ENCODE measurements at places on chromosomes 11 and 22.

DNA sequence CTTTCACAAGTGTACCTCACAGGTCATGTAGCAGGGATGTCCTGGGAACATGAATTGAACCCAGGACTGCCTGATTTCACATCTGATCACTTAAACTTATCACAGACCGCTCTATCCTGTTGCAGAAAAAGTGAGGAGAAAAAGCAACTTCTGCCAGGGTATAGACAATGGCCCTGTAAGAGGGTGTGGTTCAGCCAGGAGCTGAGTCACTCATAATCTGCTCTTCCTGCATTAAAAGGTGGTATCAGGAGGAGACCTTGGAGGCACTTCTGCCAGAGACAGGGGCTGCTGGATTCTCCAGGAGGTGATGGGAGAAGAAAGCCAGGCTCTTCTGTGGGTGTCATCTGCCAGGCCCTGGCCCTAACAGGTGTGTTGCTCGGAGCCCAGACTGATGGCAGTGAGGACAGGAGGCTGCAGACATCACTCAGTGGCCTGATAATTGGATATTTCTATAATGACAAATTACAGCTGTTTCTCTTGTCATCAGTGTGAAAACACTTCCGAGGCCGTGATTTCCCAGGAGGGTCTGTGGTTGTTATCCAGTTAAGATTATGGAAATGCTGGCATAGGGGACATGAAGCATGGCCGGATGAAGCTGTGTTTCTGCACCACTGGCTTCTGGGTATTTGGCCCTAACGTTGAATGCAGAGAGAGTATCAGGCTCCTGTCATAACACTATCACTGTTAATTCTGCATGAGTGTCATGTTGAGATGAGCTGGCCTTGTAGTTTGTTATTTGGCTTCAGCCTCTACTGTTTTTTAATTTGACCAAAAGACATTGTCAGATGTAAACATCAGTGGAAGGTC is 125.1 kb upstream of the ZBED5 start:
- no peak for DNase-seq

- no peak for DNase-seq
Measured at GRCh38 chr11:10892250-10892649, 34.4 kb upstream of the ZBED5 start.

DNA sequence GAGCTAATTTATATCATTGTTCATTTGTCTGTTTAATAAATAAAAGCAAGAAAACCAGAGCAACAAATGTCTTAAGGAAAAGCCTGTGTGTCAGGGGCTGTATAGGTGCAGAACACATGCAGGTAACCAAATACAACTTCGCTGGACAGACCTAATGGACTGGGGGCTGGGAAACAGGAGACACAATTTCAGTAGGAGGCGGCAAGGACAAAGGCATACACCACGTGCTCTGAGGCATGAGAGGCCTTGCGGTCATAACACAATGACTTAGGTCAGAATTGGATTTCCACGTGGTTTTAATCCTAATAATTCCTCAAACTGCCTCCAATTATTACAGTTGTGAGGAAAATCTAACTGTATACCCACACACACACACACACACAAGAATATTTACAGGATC is 8.7 kb upstream of the GLB1L3 start:
- no peak for DNase-seq

- no peak for DNase-seq
Measured at GRCh38 chr11:9528136-9528501, 45.4 kb upstream of the WEE1 start.

DNA sequence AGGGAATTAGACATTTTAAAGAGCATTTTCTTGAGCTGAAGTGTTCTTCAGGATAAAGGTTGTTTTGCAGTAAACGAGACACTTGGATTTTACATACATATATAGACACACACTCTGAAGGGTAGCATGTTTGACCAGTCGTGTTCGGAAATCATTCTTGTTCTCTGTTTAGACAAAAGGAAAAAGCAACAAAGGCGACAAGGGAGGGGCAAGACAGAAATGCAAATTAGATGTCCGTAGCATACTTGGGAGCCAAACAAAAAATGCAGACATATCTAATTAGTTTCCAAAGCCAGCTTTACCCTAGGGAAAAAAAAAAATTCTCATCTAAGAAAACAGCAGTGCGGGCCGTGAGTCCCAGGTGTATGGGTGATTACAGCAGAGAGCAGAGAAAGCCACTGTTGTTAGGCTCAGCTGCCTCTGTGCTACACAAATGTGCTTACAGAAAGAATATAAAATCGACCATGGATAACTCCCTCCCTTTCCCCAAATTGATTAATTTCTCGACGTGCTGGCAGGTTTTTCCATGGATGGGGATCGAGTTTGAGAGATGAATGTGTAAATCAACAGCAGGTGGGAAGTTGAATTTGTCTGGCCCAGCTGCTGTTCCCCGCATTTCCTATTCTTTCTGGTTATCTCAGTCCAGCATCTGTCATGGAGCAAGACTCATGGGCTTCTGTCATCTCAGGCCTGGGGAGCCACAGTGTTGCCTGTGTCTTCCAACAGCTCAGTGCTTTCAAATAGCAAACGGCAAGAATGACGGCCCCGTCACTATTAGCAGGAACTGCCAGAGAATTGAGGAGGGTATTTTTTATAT is 176.5 kb upstream of the TTC12 start:
- no peak for DNase-seq

GRCh38 chr11:5689551-5689983 is at the start of gene TRIM22:
Gene TRIM22 (plus strand): TSS chr11:5689790. CDS start chr11:5696233, 6,443 bp downstream.
- no peak for DNase-seq

DNA sequence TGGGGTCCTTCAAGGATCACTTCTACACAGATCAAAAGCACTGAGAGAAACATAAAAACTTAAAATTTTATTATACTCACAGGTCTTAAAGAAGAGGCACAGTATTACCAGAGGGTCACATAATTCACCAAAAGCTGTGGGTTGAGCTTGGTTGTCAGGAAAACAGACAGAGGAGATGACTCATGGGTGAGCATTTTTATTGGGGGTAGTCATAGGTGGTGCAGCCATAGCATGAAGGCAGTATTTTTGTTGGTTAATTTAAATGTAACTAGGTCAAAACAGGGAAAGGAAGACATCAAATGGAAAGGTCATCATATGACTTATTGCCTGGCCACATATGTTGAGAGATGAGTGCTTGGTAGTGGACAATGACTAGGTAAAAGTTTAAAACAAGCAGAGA is 24.2 kb downstream of the OR5B17 start:
- no peak for DNase-seq

DNA sequence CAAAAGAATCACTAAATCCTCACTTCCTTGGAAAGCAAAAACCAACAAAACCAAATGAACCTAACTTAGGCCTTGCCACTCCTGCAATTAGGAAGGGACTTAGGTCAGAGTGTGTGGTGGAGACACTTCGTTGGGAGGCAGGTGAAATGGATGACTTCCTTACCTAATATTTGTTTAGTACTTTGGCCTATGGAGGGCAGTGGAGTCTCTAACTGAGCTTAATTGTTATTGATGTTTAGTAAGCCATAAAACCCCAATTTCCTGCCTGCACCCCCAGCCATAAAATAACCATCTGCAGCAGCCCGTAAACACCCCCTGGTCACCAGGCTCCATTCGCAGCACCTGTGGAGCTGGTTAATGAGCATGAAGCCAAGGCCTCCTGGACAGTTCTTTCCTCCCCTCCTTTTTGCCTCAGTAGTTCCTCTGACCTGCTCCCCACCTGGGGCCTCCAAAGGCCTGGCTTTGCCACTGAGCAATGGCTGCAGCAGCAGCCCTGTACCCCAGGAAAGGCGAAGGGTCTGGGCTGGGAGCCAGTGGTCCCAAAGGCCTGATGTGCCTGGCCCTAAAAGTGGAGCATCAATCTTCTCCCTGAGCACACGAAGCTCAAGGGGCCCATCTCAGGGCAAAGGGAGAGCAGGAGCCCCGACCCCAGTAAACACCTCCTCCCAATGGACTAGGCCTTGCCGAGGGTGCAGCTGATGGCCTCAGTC is 15.6 kb upstream of the SYT13 start:
- DNase-seq: no peak

- DNase-seq: no peak
Measured at GRCh38 chr11:26626346-26626745, 54.3 kb upstream of the MUC15 start.

GRCh38 chr22:47681411-47682165 is 919.1 kb downstream of the TBC1D22A start:
- DNase-seq: no peak

DNA sequence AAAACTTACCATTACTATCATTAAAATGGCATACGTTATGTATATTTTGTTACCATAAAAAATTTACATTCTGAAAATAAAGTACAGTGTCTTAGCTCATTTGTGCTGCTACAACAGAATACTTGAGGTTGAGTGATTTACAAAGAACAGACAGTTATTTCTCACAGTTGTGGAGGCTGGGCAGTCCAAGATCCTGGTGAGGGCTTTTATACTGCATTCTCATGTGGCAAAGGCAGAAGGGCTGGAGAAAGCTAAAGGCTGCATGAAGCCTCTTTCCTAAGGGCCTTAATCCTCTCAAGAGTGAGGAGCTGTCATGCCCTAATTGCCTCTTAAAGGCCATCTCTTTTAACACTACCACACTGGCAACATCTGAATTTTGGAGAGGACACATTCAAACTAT is 13.3 kb downstream of the GGTLC2 start:
- no peak for DNase-seq

DNA sequence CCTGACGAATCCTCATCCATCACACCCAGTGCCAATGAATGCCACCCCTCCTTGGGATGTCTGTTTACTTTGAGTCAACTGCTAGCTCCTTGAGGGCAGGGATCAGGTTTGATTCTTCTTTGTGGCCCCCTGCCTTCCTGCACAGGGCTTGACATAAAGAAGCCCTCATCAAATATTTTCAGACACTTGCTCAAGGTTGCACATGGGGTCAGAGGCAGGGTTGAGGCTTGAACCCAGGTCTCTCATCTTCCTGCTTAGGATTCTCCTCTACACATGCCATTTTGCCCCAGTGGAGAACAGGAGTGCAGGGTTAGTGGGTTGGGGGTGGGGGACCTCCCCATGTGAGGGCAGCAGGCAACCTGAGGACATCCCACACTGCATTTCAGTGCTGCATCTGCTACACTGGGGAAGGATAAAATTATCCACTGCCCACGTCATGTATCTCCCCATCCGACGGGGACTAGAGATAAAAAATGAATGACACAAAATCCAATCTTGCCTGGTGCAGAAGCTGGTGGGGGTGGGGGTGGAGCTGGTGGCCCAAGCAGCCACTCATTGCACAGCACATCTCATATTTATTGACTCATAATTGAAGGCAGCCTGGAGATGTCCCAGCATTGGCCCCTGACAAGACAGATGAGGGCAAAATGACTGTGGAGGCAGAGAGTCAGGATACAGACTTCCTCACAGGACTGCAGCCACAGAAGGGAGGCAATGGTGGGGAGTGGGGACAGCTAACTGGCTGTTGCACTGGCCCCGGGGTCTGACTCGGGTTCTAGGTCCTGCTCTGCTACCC is 41.3 kb downstream of the NEU3 start:
- no peak for DNase-seq

DNA sequence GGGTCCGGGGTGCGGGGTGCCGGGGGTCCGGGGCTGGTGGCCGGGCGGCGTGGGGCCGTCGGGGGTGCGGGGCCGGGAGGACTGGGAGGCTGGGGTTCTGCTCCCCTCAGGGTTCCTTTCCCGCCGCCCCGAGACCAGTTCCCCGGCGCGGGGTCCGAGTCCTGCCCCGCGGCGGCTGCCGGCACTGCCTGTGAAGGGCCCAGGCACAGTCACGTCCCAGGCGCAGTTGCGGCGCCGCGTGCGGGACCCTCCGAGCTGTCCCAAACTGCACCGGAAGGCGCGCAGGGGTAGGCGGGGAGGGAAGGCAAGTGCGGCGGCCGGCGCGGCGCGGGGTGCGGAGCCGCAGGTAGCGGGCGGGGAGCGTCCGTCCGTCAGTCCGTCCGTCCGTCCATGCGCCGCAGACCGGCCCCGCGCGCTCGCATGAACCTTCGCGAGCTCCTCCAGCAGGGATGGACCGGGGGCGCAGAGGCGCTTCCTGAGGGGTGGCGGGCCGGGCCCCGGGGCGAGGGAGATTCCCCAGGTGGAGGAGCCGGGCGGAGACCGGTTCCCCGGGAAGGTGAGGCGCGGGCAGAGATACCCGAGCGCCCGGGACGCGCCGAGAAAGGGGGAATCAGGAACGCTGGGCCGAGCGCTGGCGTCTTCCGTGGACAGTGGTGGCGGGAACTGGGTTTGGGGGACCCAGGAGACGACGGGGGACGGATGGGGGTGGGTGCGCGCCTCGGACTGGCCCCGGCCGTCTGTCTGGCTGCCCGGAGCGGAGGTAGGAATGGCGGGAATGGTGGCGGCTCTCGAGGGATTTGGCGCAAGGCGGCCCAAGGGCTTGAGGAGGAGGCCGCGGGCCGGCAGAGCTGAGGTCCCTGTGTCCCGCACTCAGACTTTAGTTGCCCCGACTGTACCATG is 3.1 kb upstream of the ADORA2A start:
- no peak for DNase-seq

DNA sequence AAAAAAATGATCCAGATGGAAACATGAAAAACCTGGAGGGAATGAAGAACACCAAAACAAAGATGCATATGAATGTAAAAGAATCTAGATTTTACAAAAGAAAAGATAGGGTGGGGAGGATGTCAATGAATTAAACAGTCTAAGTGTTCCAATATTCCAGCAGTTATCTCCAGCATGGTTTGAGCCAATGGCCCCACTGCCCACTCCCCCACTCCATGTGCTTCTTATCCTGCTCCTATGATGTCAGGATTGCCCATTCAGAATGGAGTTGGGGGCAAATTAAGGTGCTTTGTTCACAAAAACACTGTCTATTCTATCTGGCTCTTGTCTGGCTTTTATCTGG is 1.2 kb upstream of the OR52K1 start:
- DNase-seq: no peak

GRCh38 chr11:76640501-76640900 is 30.0 kb downstream of the LRRC32 start:
- no peak for DNase-seq

Measured in Jurkat, Clone E6-1 (cell line).